ENCODE measurements at places on chromosomes 5 and 9. TPM values are rescaled to one million over a fixed set of nuclear protein-coding genes. Genes with fewer than 3 reads are reported as not detected.

Gene RABEPK
- polyA plus RNA-seq: 23.7 TPM

Gene OTP
- not detected for polyA plus RNA-seq

Gene AUH
- polyA plus RNA-seq: 42.8 TPM

Gene LECT2
- 0.79 TPM for polyA plus RNA-seq

Gene SNCB
- polyA plus RNA-seq: not detected

Gene SPINK1
- 2.4 TPM for polyA plus RNA-seq

Gene PCDHB3
- polyA plus RNA-seq: 3.4 TPM

Gene TRIM36
- polyA plus RNA-seq: 2.2 TPM
